Fibroblast of skin of scalp (primary cell): ENCODE measurements at places on chromosomes 12 and 14.

DNA sequence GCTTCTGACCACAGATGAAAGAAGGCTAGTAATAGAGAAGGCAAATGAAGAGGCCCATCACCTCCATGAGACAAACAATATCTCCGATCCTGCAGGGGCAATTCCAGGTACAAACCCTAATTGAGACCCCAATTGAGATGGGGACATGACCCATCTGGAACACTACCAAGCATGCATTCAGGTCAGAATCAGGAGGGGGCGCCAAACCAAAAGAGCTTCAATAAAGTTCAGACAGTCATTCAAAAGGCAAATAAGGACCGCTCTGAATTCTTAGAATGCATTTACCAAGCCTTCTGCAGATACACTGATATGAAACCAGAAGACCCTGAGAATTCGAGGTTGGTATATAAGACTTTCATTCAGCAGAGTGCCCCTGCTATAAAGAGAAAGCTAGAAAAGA, 10.2 kb upstream of the EDDM3B start:
- DNase-seq, result no peak

DNA sequence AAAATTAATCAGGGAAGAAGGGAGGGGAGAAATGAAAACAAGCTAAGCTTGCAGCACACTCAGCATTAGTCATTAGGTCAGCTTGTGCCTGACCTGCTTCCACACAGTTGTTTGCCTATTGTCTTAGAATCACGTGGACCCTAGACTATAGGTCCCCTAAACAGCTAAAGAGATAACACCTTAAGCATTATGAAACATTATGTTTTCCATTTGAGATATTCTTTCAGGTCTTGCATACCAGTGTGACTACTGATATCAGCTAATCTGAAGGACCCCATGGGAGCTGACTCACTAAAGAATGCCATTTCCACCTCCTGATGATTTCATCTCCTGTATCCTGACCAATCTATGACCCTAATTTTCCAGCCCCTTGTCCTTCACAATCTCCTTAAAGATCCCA, 154.1 kb upstream of the FUT8 start:
- DNase-seq, result peak; percentile 63

- no peak for DNase-seq
Measured at GRCh38 chr14:104895207-104895785, 29.4 kb upstream of the PLD4 start.

DNA sequence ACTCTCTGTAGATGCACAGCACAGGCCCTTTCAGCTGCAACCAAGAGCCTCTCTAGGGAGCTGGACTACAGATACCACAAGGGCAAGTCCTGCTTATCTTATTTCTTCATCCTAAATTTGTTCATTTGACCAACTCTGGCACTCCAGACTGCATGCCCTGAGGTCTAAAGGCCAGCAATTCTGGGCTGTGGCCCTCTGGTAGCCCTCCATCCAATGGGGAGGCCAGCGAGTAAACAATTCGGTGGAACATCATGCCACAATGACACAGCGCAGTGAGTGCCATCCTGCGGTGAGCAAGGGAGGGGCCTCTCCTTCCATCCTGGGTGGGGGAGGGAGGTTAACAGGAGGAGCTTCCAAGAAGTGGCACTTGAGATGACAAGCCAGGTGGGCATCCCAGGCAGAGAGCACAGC, 652 bp upstream of the SELPLG start:
- DNase-seq, result peak; percentile 32

- DNase-seq, result no peak
Measured at GRCh38 chr14:94773061-94773648, 3.2 kb upstream of the GSC start.

GRCh38 chr12:80129895-80130530, 30.7 kb downstream of the OTOGL start:
- peak; percentile 80 for DNase-seq

- DNase-seq, result peak; percentile 65
Measured at GRCh38 chr12:56220611-56221231, 1.0 kb downstream of the RNF41 start.

GRCh38 chr14:103448097-103448496, 62.9 kb downstream of the MARK3 start:
- no peak for DNase-seq

DNA sequence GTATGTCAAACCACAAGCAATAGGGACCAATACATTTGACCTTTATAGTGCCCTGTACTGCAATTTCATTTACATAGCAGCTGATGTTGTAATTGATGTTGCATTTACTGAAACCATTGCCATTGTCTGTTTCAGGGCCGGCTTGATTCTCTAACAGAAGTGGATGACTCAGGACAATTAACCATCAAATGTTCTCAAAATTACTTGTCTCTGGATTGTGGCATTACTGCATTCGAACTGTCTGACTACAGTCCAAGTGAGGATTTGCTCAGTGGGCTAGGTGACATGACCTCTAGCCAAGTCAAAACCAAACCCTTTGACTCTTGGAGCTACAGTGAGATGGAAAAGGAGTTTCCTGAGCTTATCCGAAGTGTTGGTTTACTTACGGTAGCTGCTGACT, 216.0 kb downstream of the AKAP6 start:
- no peak for DNase-seq

GRCh38 chr12:52027085-52027843, 20.5 kb downstream of the TAMALIN start:
- DNase-seq, result no peak

DNA sequence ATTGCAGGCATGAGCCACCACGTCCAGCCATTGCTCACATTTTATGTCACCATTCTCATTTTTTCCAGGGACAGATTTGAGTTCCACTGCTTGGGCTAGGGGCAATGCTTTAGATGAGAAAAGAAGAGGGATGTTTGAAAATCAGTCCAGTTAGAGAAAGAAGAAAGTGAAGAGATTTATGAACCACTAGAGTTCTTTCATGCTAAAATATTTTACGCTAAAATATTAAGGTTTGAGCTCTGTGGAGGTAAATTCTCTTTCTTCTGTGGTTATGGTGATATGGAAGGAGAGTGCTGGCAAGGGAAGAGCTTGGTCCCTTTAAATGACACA, 21.5 kb downstream of the CFL2 start:
- DNase-seq, result no peak

DNA sequence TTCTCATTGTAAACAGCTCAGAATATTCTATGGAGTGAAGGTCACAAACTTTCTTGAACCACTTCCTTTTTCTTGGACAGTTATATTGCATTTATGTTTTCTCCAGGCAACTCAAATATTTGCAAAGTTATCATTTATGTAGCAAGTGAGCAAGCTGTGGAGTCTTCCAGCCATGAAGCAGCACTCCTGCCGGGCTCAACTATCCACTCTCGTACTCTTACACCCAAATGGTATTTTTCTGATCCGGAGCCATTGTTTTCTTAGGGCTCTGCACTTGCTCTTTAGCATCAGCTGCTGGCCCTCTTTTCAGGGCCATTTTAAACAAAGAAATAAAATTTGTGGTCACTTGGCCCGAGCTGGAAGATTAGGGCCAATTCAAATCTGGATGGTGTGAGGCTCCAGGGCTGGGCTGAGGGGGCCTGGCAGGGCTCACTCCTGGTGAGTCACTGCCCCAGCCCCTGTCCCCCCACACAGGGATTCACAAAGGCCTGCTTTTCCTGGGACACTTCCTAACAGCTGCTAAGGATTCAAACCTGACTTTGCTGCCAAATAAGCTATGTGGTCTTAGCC, 19.7 kb downstream of the SYNE3 start:
- peak; percentile 51 for DNase-seq

DNA sequence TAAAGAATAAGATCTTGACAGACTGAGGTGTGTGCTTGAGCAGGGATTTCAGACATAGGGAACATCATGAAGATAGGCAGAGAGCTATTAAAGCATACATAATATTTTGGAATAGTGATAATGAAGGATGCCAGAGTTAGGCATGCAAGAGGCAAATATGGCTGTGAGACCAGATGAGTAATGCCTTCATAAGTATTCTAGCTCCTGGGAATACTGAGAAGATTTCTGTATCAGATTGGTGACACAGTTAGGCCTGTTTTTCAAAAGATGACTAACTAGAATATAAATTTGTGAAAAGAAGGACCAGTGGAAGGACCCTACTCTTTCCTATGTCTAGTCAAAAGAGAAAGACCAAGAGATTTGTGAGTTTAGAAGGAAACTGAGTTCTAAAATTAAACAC, 108.8 kb downstream of the TXNDC16 start:
- peak; percentile 38 for DNase-seq

GRCh38 chr12:84313323-84313675, 599.3 kb downstream of the SLC6A15 start:
- DNase-seq, result no peak
